ENCODE measurements at places on chromosomes 16 and 17.
A peak's percentile ranks its signal among the peaks of the same experiment; 100 is the strongest.

DNA sequence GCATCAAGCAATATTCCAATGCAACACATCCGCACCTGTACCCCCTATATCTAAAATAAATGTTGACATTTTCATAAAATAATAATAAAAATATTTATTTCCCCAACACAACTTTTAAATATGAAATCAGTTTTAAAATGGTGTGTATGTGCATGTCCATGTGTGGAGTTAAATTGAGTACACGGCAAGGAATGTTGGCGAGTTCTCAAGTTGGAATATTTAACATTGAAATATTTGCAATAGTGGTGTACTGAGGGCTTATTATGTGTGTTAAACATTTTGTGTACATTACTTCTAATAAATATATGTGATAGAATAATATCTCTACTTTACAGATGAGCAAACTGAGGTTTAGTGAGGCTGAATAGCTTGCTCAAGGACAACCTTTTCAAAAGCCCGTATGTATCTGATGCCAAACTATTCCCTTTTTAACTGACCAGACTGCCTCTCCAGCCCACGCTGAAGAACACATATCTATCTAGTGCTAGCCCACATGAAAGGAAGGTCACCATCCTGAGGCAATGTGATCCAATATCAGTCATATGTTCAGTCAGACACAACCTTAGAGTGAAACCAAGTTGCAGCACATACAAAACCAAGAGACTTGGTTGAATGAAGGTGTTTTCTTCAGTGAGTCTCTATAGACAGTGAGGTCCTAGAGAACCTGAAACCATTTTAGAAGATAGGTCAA lies 192.2 kb upstream of the CDH11 start:
- DNase-seq: peak; percentile 9

DNA sequence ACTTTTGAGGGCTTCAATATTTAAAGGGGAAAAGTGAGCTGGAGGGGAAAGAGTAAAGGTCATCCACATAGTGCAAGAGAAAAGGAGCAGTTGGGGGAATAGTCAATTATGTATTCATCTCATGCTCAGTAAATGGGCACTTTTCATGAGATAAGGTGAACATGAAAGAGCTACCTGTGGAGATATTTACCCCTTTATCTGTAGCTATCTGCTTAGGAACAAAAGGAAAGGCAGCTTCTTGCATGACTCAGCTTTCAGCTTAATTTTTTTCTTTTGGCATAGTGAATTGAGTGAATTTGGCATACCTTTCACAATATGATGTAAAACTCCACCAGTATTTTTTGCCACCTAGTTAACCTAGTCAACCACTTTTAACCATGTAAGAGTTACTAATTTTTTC lies 26.4 kb downstream of the CPD start:
- no peak for DNase-seq

- peak; percentile 27 for DNase-seq
Measured at GRCh38 chr16:84780544-84781376, 39.0 kb upstream of the CRISPLD2 start.

GRCh38 chr16:84950906-84951305 lies 60.4 kb downstream of the ZDHHC7 start:
- DNase-seq: no peak

- no peak for DNase-seq
Measured at GRCh38 chr17:67162771-67163170, 82.2 kb downstream of the HELZ start.
